SK-N-SH treated with all-trans-retinoic acid at 6 μM for 48 hours (cell line): ENCODE measurements at places on chromosomes 5 and 9.

- ATAC-seq = no peak
Observed at GRCh38 chr5:95424526-95424925, 33.4 kb downstream of the FAM81B start.

GRCh38 chr5:159310511-159310910 lies 19.8 kb downstream of the IL12B start:
- ATAC-seq = no peak

DNA sequence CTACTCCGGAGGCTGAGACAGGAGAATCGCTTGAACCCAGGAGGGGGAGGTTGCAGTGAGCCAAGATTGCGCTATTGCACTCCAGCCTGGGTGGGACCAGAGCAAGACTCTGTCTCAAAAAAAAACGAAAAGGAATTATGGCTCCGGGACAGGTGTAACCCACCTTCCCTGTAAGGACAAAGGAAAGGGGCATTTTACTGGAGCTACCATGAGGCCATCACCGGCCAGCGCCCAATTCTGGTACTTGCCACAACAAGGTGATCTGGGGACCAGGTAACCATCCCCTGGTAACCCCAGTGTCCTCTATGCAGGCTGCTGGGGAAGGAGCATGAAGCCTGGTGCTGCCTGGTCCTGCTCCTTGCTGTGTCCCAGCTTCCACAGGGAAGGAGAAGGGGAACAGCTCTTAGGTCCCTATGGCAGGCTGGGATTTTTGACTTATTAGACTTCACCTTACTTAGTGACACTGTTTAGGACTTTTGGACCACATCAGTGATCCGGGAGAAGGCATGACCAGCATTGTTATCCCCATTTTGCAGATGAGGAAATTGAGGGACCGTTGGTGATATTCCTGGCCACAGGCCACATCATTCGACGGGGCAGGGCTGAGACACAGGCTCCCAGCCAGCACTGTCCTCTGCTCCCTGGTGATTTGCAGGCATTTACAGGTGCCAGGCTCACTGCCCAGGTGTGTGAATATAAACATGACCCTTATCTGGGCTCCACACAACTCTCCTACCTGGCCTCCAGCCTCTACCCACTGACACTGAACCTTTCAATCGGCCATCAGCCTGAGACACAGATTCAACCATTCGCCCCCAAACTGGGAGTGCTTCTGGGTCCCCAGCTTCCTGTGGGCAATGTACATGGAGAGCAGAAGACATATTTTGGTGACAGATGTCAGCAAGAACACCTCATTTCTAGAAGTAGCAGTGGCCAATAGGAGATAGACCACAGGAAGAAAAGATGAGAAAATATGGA lies 26.5 kb upstream of the ABO start:
- ATAC-seq = no peak

DNA sequence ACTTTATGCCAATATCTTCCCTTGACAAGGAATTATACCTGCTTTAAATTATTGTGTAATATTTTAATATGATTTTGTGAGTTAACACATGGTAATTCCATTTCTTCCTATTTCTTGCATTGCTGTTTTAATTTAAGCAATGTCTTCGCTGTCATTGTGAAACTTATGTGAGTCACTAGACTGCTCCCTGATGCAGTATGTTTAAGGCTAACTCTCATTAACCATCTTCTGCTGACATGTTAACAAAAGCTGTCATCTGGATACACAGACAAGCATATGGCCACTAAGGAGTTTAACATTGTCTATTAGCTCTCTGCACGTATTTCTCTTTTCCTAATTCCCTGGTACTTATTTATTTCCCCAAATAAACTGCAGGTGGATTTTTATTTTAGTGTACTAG lies 980.8 kb upstream of the CTNND2 start:
- no peak for ATAC-seq

- ATAC-seq = no peak
Observed at GRCh38 chr9:129839324-129840023, 4.2 kb downstream of the USP20 start.

GRCh38 chr5:61625681-61626621 lies 293.9 kb downstream of the ZSWIM6 start:
- ATAC-seq = no peak

DNA sequence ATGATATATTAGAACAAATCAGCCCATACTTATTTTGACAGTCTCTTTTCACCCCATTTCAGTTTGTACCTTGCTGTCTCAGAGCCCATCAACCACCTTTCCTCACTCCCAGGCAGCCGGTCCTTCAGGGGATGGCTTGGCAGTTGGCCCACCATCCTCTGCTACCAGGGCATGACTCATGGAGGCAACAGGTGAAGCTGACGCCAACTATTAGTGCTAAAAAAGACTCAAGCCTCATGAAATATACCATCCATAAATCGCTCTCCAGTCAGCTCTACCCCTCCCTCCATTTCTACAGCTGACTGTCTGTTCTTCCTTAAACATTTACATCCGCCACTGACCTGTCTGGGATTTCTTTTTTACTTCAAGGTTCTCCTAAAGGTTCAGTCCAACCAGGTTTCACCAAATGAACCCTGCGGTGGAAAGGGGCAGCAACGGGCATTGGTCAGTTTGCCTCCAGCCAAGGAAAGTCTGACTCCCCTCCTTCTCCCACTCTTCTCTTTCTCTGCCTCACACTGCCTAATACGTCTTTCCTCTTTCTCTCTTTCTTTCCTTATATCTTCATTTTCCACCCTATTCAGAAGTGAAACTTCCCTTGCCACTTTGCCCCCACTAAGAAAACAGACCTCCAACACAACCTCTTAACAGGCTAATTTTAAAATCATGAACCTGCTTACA lies 439.1 kb downstream of the RAB3C start:
- no peak for ATAC-seq

DNA sequence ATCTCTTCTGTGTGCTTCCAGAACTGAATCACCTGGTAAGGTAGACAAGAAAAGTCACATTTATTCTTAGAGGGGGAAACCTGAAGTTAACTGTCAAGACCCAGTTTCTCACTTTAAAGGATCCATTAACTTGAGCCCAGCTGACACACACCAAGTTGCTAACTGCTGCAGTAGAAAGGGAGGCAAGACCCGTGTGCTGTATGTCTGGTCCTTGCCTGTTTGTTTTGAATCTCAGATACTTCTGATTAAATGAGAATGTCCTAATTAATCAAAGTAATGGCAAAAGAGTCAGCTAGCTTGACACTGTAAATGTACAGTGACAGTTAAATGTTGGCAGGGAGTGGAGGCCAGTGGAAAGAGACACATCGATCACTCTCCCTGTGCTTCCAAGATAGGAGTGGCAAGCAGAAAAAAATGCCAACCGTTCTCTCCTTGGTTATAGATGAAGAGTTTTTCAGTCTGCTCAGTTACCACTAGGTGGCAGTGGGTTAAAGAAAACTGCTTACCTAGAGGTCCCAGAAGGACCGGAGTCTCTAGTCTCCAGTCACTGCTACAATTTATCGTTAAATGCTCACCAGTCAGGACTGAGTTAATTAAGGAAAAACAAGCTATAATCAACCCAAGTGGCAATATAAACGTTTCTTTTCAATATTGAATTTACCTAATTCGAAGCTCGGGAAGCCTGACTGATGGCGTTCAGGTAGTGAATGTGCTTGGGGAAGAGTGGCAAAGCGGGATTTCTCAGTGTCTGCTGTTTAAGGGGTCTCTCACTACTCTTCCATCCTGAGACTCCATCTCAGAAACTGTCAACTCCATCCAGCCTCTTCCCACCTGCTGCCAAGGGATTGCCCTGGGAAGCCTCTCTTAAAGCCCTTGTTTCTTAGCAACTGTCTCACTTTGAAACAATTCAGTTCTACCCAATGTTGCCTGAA lies 18.4 kb downstream of the LSM11 start:
- peak; percentile 99 for ATAC-seq

GRCh38 chr5:79803007-79803406 lies 113.4 kb downstream of the CMYA5 start:
- ATAC-seq = no peak
